Hippocampal formation (tissue), 2 donors: ENCODE measurements at places on chromosomes 1 and 21.
A peak's percentile ranks its signal among the peaks of the same experiment; 100 is the strongest.

- DNase-seq, result no peak
These were observed 17.4 kb downstream of the ZNF326 start for GRCh38 chr1:90012300-90012699.

GRCh38 chr1:143699115-143699514 is 272.7 kb downstream of the FAM72C start:
- DNase-seq, result no peak

DNA sequence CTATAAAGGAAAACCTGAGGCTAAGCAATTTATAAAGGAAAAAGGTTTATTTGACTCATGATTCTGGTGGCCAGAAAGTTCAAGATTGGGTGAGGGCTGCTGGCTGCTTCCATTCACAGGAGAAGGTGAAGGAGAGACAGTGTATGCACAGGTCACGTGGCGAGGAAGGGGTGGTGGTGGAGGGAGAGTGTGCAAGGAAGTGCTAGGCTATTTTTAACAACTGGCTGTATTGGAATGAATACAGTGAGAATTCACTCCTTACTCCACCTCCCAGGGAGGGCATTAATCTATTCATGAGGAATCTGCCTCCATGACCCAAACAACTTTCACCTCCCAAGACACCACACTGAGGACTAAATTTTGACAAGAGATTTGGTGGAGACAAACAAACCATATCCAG is 51.0 kb downstream of the SYDE2 start:
- no peak for DNase-seq

- DNase-seq, result no peak
These were observed 23.8 kb upstream of the SLC22A15 start for GRCh38 chr1:115952547-115952946.

GRCh38 chr1:33045814-33046213 is 9.1 kb upstream of the AK2 start:
- no peak for DNase-seq

DNA sequence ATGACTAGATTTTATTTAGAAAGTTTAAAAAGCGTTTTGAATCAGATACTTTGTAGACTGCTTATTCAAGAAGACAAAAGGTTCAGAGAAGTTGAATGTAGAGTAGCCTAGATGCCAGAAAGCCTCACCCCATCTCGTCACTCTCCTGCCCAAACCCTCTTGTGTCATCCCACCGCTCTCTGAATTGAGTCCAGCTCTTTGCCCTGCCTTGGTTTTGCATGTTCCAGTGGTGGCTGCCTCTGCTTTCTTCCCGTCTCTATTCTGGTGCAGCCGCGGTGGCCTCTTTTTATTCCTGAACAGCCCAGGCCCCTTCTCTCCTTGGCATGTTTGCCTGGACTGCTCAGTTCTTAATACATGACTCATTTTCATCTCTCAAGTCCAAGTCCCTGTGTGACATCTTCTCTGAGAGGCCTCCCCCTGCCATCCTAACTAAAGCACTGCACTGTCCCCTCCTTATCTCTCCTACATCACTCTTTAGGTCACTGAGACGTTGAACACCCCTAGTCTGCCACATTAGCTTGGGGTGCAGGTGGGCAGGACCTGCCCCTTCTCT is 22.9 kb downstream of the PRDM2 start:
- no peak for DNase-seq

- no peak for DNase-seq
These were observed 151.2 kb downstream of the OMA1 start for GRCh38 chr1:58395355-58395754.

DNA sequence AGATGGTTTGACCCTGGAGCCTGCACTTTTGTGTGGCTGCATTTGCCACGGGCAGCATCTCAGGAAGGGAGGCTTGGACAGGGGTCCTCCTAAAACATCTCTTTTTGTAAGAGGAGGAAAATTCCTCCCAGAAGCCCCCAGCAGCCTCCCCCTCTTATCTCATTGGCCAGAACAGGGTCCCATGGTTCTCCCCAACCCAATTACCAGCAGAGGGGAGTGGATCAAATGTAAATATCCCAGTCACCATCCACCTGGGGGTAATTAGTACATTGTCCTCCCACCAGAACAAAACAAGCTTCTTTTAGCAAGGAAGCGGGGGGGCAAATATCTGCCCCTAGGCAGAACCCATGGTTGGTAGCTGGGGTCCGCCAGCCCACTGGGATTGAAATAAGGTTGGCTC is 44.7 kb upstream of the TENT5B start:
- DNase-seq, result no peak

- no peak for DNase-seq
These were observed 60.8 kb downstream of the FASLG start for GRCh38 chr1:172719694-172720138.

DNA sequence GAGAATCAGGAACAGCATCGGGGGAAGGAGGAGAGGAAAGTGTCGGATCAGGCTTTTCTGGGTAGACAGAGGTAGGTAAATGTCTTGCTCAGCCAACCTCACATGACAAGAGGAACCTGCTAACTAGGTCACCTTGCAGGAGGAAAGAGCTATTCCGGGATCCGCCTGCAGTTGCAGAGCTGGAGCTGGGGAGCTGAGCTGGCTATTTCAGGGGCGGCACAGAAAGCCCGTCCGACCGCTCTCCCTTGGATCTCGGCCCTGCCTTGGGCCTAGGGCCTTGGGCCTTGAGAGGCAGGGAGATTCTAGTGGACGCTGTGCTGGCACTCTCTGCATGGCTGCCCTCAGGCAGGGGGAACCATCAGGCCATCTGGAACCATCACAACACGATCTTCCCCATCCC is 56.5 kb upstream of the CTPS1 start:
- no peak for DNase-seq

DNA sequence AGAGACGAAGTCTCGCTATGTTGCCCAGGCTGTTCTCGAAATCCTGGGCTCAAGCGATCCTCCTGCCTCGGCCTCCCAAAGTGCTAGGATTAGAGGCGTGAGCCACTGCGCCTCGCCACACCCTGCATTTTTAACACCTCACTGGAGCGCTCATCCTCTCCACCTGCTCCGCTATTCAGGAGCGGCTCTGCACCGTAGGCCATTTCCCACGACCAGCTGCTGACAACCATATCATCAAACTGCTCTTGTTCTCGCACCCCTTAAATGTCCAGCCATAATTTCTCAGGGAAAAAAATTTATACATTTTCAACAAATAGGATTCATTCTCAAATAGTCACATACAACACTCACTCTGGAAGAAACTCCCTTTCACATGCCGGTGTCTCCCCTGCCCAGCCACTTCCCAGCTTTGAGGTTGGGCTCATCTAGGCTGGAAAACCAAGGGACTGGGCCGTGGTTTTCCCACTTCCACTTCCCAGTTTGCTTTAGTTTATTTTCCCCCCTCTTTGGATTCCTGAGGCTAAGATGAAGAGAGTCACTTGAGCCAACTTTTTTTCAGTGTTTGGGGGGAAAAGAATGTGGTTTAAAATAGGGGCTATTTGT is 639 bp upstream of the IPO9 start:
- no peak for DNase-seq

- DNase-seq, result peak; percentile 24
These were observed 30.2 kb downstream of the TRAF5 start for GRCh38 chr1:211356723-211357407.

DNA sequence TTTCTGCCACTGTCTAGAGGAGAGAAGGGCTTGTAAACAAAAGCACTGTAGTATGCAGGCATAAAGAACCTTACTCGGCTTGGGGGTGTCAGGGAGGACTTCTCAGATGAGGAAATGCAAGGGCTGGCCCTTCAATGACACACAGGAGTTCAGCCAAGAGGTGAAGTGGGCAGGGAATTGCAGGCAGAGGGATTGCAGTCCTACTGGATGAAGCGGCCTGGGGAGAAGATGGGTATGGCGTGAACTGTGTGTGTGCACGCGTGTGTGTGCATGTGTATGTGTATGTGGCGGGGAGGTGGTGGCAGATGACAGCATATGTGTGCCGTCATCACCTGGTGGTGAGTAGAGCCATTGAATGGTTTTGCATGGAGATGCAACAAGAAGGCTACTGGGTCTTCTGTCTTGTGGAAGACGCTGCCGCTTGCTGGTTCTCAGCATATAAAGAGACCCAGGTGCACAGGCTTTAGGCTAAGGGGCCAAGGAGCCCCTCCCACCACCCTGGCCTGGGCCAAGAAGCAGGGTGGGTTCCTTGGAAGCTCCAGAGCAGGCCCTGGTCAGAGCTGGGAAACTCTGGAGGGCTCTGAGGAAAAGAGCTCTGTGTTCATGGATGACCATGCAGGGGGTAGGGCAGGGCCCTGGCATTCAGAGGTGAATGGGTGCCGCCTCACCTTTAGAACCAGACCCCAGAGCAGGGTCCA is 4.1 kb upstream of the EPS8L3 start:
- no peak for DNase-seq

- no peak for DNase-seq
These were observed 72.7 kb upstream of the LYST start for GRCh38 chr1:235939480-235939775.

- no peak for DNase-seq
These were observed 115.8 kb downstream of the CAPN8 start for GRCh38 chr1:223549740-223550139.

DNA sequence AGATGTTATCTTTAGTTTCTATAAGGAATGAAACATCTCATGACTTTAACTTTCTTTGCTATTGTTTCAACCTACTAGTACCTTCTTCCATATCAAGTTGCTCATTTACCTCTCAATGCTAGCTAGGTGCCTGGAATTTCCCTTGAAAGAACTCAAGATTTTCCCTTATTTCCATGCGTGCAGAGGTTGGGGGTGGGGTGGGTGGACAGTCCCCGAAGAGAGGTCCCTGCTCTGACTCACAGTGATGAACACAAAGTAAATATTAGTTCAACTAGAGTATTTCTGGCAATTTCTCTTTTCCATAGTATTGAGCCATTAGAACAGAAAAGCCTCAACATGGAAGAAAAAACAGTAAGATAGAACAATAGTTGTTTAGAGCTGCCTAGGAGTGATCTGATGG is 239.0 kb upstream of the ZP4 start:
- no peak for DNase-seq

- DNase-seq, result no peak
These were observed 10.9 kb upstream of the TUFT1 start for GRCh38 chr1:151529211-151529702.

DNA sequence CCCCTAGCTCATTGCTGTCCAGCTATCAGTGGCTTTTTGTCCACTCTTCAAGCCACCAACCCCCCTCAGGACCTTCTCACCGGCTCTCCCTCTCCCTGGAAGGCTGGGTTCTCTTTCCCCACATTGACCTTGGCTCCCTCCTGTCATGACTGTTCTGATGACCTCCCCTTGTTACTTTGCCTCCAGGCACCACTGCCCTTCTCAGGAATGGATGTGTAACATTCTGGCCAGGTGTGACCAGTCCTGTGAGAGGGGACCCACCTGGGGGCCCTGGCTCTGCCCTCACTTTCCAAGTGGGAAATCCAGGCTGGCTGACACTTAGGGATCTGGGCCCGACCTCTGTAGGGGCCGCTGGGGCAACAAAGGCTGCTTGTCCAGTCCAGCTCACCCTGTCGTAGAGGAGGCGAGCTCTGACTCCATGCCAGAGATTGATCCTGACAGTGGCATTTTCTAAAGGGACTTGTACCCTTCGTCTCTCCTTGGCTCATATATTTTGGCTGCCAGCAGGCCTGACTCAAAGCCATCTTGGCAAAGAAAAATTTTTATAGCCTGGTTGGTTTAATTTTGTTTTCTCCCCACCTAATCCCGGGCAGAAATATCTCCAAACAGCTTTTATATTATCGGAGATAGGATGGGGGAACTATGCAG is 37.9 kb upstream of the USP24 start:
- DNase-seq, result peak; percentile 7

DNA sequence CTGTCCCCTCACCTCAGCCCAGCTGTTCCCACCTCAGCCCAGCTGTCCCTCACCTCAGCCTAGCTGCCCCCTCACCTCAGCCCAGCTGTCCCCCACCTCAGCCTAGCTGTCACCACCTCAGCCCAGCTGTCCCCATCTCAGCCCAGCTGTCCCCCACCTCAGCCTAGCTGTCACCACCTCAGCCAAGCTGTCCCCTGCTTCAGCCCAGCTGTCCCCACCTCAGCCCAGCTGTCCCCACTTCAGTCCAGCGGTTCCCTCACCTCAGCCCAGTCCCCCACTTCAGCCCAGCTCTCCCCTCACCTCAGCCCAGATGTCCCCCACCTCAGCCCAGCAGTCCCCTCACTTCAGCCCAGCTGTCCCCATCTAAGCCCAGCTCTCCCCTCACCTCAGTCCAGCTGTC is 88.4 kb upstream of the CSF3R start:
- DNase-seq, result no peak

DNA sequence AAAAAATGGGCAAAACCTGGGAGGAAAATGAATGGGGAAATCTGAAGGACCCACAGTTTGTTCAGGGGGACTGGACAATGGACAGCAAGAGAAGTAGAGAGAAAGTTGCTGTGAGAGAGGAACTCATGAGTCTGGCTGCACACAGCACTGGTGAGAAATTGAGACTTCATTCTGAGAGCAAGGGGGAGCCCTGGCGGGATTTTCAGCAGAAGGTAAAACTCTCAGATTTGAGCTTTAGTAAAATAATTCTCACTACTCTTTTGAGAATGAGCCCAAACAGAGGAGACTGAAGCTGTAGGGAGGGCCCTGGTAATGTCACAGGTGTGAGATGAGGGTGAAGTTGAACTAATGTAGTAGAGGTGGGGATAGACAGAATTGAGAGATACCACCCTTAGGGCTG is 438.6 kb downstream of the OMA1 start:
- DNase-seq, result no peak

DNA sequence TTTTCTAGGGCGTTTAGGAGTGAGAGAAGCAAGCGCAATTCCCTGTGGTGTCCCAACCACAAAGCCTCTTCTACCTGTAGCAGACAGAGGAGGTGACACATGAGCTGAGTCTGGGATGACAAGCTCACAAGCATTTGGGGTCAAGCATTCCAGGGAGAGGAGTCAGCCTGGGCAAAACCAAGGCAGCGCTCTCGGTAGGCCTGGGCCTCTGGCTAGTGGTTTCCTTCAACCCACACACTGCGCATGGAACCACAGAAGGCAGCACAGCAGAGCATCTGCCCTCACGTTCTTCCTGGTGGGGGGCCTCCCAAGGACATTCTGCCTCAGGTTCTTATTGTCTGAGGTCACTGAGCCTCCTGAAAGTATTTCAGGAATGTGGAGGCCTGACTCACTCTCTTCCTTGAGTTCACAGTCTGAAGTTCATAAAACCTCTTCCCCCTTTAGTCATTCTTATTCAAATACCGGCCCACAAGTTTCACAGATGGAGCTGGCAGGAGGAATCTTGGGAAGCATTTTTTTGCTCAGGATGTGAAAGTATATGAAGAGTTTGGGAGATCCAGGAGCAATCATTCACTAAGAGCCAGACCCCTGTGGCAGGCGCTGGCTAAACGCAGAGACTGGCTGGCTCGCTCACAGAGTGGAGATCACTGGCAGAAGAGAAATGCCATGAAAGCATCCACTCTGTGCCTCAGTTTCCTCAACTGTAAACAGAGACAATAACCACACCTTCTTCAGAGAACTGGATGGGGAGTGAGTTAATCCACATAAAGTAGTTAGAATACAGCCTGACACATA is 26.8 kb downstream of the CCN1 start:
- DNase-seq, result no peak
